Subcutaneous adipose tissue (tissue), 4 donors: ENCODE measurements at places on chromosomes 5 and 9. TPM values are rescaled to one million over a fixed set of nuclear protein-coding genes. Genes with fewer than 3 reads are reported as not detected.

ACER2 gene
- 29.4 TPM for total RNA-seq

RPP25L gene
- 18.4 TPM for total RNA-seq

FRRS1L gene
- total RNA-seq, result not detected

MBLAC2 gene
- 3.0 TPM for total RNA-seq

TLE1 gene
- total RNA-seq, result 67.8 TPM

PDE6A gene
- not detected for total RNA-seq
